Temporal lobe (tissue), 4 donors: ENCODE measurements at places on chromosomes 2 and 18. TPM values are rescaled to one million over a fixed set of nuclear protein-coding genes. Genes with fewer than 3 reads are reported as not detected.

FAP gene
- total RNA-seq = 2.0 TPM

SRD5A2 gene
- under 0.01 TPM for total RNA-seq

OSBPL6 gene
- total RNA-seq = 15.7 TPM

HOXD10 gene
- not detected for total RNA-seq

LRRTM4 gene
- total RNA-seq = 32.2 TPM

NT5C1B gene
- total RNA-seq = not detected

GPR155 gene
- total RNA-seq = 15.2 TPM

ERBB4 gene
- total RNA-seq = 99.1 TPM

CLHC1 gene
- total RNA-seq = 41.6 TPM

FBXO36 gene
- 3.9 TPM for total RNA-seq

RNU2-63P gene
- not detected for total RNA-seq

GALNT5 gene
- total RNA-seq = under 0.01 TPM

ZCCHC2 gene
- 9.1 TPM for total RNA-seq

LINC00305 gene
- total RNA-seq = not detected

MC5R gene
- total RNA-seq = 0.25 TPM

TEX44 gene
- not detected for total RNA-seq

CGREF1 gene
- 13.3 TPM for total RNA-seq

SPDYA gene
- total RNA-seq = 1.5 TPM

CD8B2 gene
- under 0.01 TPM for total RNA-seq

ICOS gene
- total RNA-seq = under 0.01 TPM

GPR35 gene
- total RNA-seq = 0.98 TPM

FHL2 gene
- total RNA-seq = 2.2 TPM

DAPL1 gene
- total RNA-seq = 0.49 TPM

ZSCAN30 gene
- 15.5 TPM for total RNA-seq

TBC1D8 gene
- total RNA-seq = 6.1 TPM

MALL gene
- total RNA-seq = 1.5 TPM

RBM43 gene
- total RNA-seq = 3.9 TPM

PDCD1 gene
- total RNA-seq = not detected

TANC1 gene
- 5.9 TPM for total RNA-seq

KATNAL2 gene
- total RNA-seq = 3.4 TPM

SERPINB12 gene
- total RNA-seq = not detected

ALLC gene
- total RNA-seq = not detected

EGR4 gene
- total RNA-seq = not detected

CNGA3 gene
- total RNA-seq = 2.5 TPM

GPR39 gene
- 1.7 TPM for total RNA-seq

DYNAP gene
- total RNA-seq = not detected

HOXD9 gene
- total RNA-seq = not detected

SOWAHC gene
- total RNA-seq = 30.2 TPM
